SW 1271 (cell line): ENCODE measurements at places on chromosomes 5 and 9.

GRCh38 chr9:137130176-137130755 is 8.7 kb upstream of the GRIN1 start:
- DNase-seq: no peak

- DNase-seq: no peak
Observed at GRCh38 chr5:6088706-6089105, 289.6 kb downstream of the MED10 start.

DNA sequence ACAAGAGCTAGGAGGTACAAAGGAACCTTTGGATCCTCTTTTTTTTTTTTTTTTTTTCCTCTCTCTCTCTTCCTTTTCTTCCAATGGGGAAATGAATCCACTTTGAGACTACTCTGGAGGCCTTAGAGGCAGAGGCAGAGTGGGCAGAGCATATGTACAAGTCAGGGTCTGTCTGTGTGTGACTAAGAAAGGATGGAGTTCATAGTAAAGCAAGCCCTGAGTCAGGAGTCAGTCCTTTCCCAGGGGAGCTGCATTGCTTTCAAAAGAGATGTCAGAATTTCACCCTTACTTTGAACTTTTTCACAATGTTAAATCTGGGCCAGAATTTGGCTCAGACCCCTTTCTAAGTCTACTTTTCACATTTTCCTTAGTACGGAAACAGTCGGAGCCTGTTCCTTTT is 792.4 kb upstream of the C9orf72 start:
- DNase-seq: no peak

DNA sequence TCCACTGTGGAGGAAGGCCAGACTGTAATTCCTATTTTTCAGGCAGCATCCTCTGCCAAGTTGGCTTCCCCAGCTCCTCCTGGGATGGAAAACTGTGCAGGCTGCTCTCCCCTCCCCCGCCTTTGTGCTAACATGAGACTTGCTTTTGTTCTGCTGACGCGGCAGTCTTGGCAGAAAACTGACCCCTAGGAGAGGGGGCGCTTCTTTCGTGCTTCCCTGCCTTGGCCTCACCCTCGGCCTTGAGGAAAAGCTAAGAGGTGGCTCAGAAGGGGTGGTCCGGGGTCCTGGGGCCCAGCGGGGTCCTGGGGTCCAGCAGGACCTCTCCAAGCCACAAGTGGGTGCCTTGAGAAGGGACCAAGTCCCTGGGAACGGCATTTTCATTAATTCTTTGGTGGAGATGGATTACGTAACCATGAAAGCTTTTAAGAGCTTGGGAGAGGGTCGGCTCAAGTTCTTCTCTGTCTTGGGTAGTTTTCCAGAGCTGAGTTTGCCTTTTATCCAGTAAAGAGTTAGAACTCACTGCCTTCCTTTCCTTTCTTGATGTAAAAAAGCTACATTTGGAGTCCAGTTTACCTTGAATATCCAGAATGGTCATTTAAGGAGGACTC is 51.0 kb downstream of the SH3PXD2B start:
- no peak for DNase-seq

DNA sequence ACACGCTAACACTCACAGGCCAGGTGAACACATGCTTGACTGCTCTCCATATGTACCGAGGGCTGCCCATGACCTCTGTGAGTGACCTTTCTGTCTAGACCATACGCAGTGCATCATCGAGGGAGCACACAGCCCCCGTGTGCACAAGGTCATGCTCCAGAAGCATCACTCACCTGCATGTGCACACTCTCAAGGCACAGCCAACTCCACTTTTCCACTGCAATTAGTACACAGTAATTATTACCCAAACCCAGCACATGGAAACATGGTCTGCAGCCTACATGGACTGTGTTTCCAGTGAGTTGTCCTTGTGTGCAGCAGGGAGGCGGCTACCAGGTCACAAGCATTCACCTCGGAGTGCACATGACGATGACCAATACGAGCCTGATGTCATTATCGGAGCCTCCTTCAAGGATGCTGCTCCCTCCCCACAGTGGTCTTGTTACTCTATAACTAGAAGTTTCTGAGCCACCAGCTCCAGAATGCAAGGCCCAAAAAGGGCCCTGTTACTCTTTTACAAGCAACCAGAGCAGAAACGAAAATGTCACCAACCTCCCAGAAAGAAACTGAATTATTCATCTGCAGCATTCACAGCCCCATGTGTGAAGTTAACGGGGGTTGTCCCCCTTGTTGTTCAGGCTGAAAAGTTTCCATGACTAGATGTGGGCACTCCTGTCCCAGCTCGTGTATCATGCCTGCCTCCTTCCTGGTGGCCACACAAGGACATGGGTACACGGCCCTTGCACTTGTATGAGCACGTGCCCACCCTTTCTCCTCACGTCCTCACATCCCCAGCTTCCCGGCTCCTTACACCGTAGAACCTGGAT is 31.2 kb downstream of the SEMA4D start:
- DNase-seq: no peak

DNA sequence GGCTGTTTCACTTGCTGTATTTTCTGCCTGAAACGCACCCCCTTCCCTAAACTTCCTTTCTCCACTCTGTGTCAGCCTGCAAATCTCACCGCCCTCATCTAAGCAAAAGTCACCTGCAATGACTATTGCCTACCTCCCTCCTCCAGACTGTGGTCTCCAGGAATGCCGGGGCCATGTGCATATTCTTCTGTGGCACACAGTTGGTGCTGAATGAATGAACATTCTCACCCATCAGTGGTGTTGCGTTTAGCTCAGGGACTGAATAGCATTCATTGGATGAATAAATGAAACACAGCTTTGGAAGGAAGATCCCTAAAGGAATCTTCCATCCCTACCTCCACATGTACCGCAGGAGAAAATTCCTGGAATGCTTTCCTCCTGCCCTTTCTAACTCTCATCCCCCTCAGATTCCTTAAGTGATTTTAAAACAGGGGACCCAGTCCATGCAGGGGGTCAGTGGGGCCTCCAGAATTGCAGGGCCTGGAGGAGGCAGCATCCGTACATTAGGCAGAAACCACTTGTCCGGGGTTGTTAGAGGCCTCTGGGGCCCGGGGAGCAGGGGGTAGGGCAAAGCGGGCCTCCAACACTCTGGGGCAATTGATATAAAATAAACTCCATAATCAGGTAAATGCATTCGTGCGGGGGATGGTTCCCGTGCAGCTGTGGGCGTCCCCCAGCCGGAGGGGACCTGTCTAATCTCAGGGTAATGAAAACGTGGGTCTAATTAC is 28.3 kb upstream of the PTGS1 start:
- no peak for DNase-seq

DNA sequence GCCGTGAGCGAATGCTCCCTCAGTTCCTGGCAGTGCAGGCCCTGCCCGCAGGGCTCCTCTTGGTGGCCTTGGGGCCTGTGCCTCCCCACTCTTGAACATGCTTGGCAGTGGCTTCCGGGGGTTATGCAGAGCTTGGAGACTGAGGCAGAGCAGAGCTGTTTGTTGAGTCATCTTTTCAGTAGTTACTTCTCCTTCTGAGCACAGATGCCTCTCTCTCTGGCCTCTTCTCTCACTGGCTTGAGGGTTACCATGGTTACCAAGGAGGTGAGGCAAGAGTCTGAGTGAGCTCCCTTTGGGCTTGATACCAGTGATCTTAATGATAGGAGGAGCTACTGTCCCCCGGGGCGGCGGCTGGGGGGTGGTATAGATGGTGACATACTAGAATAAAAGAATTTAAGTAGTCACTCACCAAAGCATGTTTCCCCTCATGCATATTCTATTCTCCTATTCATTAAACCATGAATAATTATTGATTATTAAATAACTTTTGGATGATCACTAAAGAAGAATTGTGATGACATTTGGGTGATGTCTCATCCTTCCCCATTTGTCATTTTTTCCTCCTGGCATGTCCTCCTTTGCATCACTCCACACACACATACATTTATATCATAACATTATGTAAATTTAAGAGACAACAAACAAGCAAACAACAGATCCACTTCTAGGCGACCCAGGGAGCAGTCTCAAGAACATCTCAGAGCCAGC is 111.1 kb downstream of the ARHGAP26 start:
- DNase-seq: no peak
